Tibial nerve (tissue), 4 donors: ENCODE measurements at places on chromosomes 6 and 20. TPM values are rescaled to one million over a fixed set of nuclear protein-coding genes. Genes with fewer than 3 reads are reported as not detected.

The GSTA4 gene
- total RNA-seq: 34.7 TPM

GRCh38 chr20:48797850-48798747 lies 29.7 kb downstream of the PREX1 start:
- H3K36me3 ChIP-seq: no peaks in the 10 kb centered on the region
- H3K27ac ChIP-seq: no peak overlapping the region
- H3K27me3 ChIP-seq: no peaks in the 10 kb centered on the region

- no peaks in the 10 kb centered on the region for H3K4me1 ChIP-seq
- H3K27me3 ChIP-seq: peaks cover 5% of the 10 kb centered on the region
- no peak overlapping the region for H3K4me3 ChIP-seq
- DNase-seq: no peak
- H3K27ac ChIP-seq: no peak overlapping the region
- no peaks in the 10 kb centered on the region for H3K36me3 ChIP-seq
Observed at GRCh38 chr20:46701057-46701456, 8.4 kb upstream of the SLC2A10 start.

- no peaks in the 10 kb centered on the region for H3K36me3 ChIP-seq
- H3K4me3 ChIP-seq: no peak overlapping the region
- no peak overlapping the region for H3K27ac ChIP-seq
- peaks cover 98% of the 10 kb centered on the region for H3K27me3 ChIP-seq
- no peak for DNase-seq
- peaks cover 17% of the 10 kb centered on the region for H3K4me1 ChIP-seq
Observed at GRCh38 chr6:28809947-28810658, 113.7 kb downstream of the TRIM27 start.

GRCh38 chr6:162615016-162615705 lies 112.4 kb downstream of the PRKN start:
- H3K27ac ChIP-seq: no peak overlapping the region
- H3K4me3 ChIP-seq: no peak overlapping the region
- DNase-seq: no peak
- H3K4me1 ChIP-seq: peaks cover 8% of the 10 kb centered on the region
- H3K27me3 ChIP-seq: no peaks in the 10 kb centered on the region

DNA sequence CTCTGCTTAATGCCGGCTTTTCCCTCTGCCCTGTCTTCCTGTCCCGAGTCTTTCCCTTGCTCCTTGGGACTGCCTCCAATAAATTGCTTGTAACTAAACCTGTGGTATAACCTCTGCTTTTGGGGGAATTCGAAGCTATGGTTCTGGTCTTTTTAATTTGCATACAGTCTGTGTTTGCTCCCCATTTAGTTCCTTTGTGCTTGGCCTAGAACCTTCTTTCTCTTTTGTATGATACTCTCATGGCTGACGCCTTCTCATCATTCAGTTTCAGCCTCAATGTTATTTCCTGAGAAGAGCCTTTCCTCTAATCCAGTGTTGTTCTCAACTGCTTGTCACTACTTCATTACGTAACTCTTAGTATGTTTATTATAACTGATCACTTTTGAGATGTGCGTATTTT lies 248.0 kb downstream of the PHF3 start:
- H3K4me1 ChIP-seq: no peaks in the 10 kb centered on the region
- no peak overlapping the region for H3K27ac ChIP-seq
- no peaks in the 10 kb centered on the region for H3K27me3 ChIP-seq

DNA sequence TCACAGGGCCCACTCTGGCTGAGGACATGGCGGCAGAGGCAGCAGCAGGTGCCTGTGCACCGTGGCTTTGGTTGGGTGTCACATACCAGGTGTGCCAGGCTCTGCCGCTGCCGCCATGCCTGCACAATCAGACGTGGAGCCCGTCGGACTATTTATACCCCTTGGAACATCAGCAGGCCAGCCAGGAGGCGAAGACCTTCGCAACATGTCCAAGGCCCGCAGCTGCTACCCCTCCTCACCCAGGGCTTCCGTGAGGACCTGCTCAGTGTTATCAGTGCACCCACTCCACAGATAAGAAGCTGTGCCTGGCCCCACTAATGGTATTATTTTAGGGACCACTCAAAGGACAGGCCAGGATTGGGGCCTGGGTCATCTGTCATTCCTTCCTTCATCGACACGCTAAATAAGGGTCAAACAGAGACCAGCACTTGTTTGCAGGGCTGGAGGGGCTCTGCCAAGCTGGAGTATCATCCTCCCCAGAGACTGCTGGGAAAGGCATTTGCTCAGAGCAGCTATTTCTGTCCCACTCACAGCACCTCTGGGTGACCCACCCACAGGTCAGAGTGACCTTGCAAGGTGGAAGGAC lies 109.2 kb downstream of the BMP7 start:
- no peaks in the 10 kb centered on the region for H3K4me1 ChIP-seq
- H3K27me3 ChIP-seq: no peaks in the 10 kb centered on the region
- DNase-seq: no peak
- H3K27ac ChIP-seq: no peak overlapping the region

DNA sequence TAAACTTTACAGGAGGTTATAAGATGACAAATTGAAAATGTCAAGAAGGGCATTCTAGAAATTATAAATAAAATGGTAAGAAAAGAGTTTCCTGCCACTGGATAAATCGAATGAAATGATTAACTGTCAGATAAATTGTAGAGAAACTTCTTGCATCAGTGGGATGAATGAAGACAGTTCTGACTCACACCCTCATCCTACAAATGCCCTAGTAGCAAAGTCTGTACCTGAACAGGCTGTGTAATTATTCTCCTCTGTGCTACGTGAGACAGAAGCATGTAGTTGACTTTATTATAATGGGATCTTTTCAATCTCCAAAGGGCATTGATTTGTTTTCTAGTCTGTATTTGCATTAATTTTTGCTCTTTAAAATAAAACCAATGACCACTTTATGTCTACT lies 47.3 kb downstream of the IYD start:
- no peaks in the 10 kb centered on the region for H3K27me3 ChIP-seq
- H3K4me3 ChIP-seq: no peak overlapping the region
- H3K27ac ChIP-seq: no peak overlapping the region
- no peak for DNase-seq
- H3K36me3 ChIP-seq: no peaks in the 10 kb centered on the region
